ENCODE measurements at places on chromosomes 11 and 22. TPM values are rescaled to one million over a fixed set of nuclear protein-coding genes. Genes with fewer than 3 reads are reported as not detected.

DNA sequence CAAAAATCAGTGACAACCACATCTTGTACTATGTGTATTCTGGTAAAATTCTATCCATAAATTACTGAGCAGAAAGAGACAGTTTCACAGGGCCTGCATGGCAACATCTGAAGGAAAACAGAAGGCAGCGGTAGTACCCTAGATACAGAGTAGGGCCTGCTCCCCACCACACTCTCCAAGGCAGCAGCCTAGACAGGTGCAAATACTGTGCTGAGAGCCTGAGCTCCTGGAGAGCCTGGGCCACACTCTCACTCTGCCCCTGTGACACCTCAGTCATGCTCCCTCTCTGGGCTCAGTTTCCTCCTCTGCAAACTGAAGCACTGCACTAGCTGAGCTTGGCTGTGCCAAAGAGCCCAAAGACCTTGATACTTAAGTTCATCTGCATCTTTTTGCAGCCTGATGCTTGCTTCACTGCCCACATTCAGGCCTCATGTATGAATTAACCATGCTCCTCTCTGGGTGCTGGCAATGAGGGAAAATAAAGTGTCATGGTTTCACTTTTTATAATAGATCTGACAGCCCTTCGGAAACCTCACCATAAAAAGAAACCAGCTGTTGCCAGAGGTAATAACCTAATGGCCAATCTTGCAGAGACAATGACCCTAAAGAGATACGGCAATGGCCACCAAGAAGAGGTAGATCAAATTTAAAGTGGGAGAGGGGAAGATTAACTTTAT is 104.7 kb downstream of the PLEKHA7 start:
- H3K4me1 ChIP-seq = no peaks in the 10 kb centered on the region
- H3K27ac ChIP-seq = no peak overlapping the region
- no peaks in the 10 kb centered on the region for H3K36me3 ChIP-seq
- no peak overlapping the region for H3K4me3 ChIP-seq
- no peaks in the 10 kb centered on the region for H3K27me3 ChIP-seq

Gene C22orf15
- not detected for total RNA-seq

DNA sequence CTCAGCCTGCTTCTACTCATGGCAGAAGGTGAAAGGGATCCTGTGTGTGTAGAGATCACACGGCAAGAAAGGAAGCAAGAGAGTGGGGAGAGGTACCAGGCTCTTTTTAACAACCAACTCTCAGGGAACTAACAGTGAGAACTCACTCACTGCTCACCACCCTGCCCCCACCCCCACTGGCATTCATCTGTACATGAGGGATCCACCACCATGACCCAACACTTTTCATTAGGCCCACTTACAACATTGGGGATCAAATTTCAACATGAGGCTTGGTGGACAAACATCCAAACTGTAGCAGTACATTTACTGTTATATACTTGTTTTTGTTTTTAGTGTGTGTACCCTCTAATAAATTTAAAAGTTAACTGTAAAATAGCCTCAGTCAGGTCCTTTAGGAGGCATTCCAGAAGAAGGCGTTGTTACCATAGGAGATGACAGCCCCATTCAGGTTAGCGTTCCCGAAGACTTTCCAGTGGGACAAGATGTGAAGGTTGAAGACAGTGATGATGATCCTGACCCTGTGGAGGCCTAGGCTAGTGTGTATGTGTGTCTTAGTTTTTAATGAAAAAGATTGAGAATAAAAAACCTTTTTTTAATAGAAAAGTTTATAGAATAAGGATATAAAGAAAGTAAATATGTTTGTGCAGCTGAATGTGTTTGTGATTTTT is 11.3 kb downstream of the CUL5 start:
- no peak overlapping the region for H3K4me3 ChIP-seq
- no peaks in the 10 kb centered on the region for H3K27me3 ChIP-seq
- DNase-seq = no peak
- no peak overlapping the region for H3K27ac ChIP-seq
- peaks cover under 1% of the 10 kb centered on the region for H3K4me1 ChIP-seq
- no peaks in the 10 kb centered on the region for H3K36me3 ChIP-seq

GRCh38 chr11:66870616-66871520 is 14.0 kb downstream of the LRFN4 start:
- no peak overlapping the region for H3K27ac ChIP-seq
- no peaks in the 10 kb centered on the region for H3K27me3 ChIP-seq
- H3K4me3 ChIP-seq = no peak overlapping the region
- H3K4me1 ChIP-seq = no peaks in the 10 kb centered on the region

- no peak overlapping the region for H3K27ac ChIP-seq
- no peaks in the 10 kb centered on the region for H3K27me3 ChIP-seq
- peaks cover 6% of the 10 kb centered on the region for H3K4me1 ChIP-seq
- DNase-seq = no peak
- H3K36me3 ChIP-seq = no peaks in the 10 kb centered on the region
- H3K4me3 ChIP-seq = no peak overlapping the region
These were observed 14.0 kb downstream of the RAB36 start for GRCh38 chr22:23159291-23159630.

GRCh38 chr22:36056980-36057379 is 28.4 kb upstream of the RBFOX2 start:
- no peaks in the 10 kb centered on the region for H3K36me3 ChIP-seq
- H3K4me1 ChIP-seq = no peaks in the 10 kb centered on the region
- H3K27me3 ChIP-seq = no peaks in the 10 kb centered on the region
- no peak overlapping the region for H3K4me3 ChIP-seq

Gene CD3E
- total RNA-seq = 14.5 TPM

Gene SLC29A2
- 14.2 TPM for total RNA-seq

Gene CREBZF
- 42.8 TPM for total RNA-seq

DNA sequence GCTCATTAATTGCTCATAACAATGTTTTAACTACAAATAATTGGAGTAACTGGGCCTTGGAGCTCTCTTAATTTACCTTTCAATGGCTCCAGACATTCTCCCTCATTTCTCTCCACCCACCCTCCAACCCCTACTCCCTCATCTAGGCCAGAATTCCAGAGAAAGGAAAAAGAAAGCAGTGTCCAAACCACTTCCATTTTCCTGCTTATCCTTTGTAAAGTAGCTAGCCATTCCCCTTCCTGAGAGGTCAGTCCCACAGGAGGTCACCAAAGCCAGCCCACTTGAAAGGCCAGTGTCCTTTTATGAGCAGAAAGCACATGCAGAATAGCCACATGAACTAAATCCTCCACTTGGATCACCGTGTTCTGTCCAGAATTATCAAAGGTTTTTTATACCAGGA is 404.8 kb upstream of the FAT3 start:
- no peak overlapping the region for H3K4me3 ChIP-seq
- no peaks in the 10 kb centered on the region for H3K36me3 ChIP-seq
- no peak overlapping the region for H3K27ac ChIP-seq
- H3K27me3 ChIP-seq = no peaks in the 10 kb centered on the region
- no peaks in the 10 kb centered on the region for H3K4me1 ChIP-seq
- DNase-seq = no peak

Gene EFCAB6
- total RNA-seq = 3.6 TPM

Gene THRSP
- not detected for total RNA-seq

- H3K27me3 ChIP-seq = peaks cover 7% of the 10 kb centered on the region
- no peak for DNase-seq
- no peaks in the 10 kb centered on the region for H3K4me1 ChIP-seq
- H3K4me3 ChIP-seq = no peak overlapping the region
- H3K27ac ChIP-seq = no peak overlapping the region
These were observed 1383.2 kb downstream of the BRD1 start for GRCh38 chr22:48444320-48445112.

Gene ROBO4
- 75.0 TPM for total RNA-seq

- H3K27me3 ChIP-seq = no peaks in the 10 kb centered on the region
- H3K27ac ChIP-seq = no peak overlapping the region
- no peak for DNase-seq
- no peaks in the 10 kb centered on the region for H3K36me3 ChIP-seq
- H3K4me1 ChIP-seq = no peaks in the 10 kb centered on the region
- H3K4me3 ChIP-seq = no peak overlapping the region
These were observed 17.9 kb upstream of the UVRAG start for GRCh38 chr11:75797116-75797515.

Gene VWCE
- total RNA-seq = 1.5 TPM

Gene ZNF280A
- total RNA-seq = not detected

Gene CRYBB3
- total RNA-seq = 0.72 TPM

All from upper lobe of right lung (tissue), 1 donor.